Daoy (cell line): ENCODE measurements at places on chromosomes 6 and 20.

DNA sequence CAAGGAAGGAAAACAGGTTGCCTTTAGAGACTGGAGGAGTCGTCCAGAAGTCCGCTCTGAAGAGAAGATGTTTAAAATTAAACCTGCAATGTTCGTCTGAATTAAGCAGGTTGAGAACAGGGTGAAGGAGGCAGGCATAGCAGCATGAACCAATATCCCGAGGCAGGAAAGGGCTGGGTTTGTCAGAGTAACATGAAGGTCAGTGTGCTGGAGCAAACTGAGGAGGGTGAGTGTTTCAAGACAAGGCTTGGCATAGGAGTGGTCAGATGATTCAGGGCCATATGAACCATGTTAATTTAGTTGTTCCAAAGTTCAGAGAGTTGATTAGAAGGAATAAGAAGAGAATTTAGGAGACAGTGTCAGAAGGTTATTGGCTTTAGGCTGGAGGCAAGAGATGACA lies 93.3 kb downstream of the UTRN start:
- no peak for DNase-seq

DNA sequence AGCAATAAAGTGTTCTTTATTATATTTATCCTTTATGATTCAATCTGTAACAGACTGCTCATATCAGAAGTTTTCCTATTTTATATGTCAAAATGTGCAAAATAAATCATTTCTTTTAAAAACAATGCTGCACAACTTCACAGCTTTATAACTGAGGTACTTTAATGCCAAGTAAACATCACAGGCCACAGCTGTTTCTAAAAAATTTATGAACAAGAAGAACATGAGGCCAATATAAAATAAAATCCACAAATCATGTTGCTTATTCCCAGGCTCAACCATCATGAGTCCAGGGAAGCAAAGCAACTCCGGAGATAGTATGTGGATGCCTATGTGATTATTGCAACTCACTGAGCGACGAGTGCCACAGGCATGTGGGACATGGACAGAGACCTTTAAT lies 195.5 kb downstream of the ISM1 start:
- no peak for DNase-seq

GRCh38 chr6:89602166-89602565 lies 36.4 kb downstream of the LYRM2 start:
- DNase-seq: no peak

DNA sequence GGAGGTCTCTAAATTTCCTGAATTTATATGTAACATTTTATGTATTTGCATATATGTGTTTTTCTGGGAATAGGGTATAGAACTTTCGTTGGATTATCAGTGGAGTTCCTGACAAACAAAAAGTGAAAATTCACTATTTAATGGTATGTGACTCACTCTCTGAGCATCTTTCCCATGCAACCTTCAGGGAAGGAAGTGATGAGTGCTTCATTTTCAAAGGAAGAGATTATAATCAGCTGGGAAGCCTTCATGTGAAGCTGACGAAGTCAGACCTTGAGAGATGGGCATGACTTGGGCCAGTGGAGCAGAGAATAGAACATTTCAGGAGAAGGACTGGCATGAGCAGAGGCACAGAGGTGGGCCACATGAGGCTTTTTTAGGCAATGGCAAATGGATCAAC lies 72.7 kb downstream of the FAXC start:
- DNase-seq: peak; percentile 40

DNA sequence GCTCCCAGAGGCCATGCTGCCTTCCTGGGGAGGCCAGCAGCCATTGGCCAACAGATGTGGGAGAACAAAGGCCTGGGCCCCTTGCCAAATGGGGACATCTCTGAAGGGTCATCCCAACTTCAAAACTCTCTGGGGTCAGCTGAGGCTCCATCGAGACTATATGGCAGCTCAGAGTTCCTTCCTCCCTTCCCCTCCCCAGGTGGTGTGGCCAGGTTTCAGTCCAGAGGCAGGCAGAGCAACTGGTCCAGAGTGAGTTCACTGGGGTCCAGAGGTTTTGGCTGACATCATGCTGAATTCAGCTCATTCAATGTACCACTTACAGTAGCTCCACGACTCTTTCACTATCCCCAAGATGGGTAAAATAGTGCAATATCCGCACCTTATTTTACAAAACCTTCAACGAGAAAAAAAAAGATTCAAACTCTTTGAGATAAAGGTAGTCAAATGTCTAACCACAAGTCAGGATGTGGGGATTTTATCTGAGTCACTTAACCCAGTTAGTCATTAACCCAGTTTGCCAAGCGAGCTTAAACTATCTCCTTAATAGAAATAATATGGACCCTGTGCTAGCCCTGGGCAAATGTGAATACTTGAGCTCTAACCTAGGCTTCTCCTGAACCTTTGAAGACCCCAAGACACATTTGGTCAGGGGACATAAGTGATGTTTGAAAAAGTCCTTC lies 108.4 kb upstream of the PLEKHG1 start:
- peak; percentile 86 for DNase-seq

DNA sequence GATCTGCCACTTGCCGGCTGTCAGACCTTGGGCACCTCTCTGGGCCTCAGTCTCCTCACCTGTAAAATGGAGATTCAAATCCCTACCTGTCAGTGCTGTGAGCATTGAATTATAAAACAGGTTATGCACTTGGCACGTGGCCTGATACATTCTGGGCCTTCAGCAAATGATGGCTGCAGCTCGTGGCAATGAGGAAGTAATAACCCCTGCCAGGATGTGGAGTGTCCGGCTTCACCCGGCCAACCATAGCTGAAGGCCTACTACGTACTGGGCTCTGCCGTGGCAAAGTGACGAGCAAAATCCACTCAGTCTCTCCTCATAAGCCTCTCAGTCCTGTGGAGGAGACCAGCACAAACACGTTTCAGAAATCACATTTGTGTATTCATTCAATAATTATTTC lies 10.9 kb upstream of the VSTM2L start:
- DNase-seq: no peak

DNA sequence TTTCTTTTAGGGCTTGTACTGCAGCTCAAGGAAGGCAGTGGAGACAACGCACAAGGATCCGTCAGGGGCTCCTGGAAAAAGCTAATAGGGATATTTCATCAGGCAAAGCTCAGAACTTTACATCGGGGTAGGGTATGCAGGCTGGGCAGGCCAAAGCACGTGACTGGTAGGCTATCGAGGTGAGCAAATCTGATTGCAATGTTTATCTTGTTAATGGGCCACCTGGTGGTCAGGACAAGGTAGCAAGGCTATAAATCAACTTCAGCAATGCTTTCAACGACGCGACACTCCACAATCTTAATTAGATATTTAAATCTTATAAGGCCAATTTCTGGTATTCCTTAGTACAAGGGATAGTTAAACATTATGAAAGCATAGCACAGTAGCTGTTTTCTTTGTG lies 1302.8 kb upstream of the EYS start:
- no peak for DNase-seq

- DNase-seq: peak; percentile 60
Observed at GRCh38 chr6:166553563-166554271, 32.8 kb downstream of the RAMACL start.

DNA sequence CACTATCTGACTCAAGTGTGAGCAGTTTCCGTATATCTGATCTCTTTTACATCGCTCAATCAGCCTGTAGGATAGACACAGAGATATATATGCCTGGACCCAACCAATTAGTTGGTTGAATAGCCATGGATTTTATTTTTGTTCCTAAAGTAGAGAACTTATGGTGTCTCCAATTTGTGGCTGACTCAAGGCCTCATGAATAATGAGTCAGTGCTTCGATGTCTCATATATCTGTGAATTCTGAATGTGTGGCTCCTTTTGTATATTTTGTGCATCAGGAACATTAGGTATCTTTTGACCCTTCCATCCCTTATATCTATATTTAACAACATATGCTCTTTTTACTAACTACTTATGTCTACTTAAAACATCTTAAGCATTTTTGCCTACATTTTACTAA lies 64.5 kb downstream of the OR2B2 start:
- DNase-seq: no peak

DNA sequence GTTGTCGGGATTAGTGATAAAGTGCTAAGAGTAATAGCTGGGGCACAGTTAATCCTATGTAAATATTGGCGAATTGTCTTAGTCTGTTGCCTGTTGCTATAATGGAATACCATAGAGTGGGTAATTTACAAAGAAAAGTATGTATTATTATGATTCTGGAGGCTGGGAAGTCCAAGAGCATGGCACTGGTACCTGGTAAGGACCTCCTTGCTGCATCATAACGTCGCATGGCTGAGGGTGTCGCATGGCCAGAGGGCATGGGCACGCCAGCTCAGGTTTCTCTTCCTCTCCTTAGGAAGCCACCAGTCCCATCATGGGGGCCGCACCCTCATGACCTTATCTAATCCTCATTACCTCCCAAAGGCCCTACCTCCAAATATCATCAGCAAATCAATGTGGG lies 29.7 kb downstream of the IRF4 start:
- DNase-seq: no peak

DNA sequence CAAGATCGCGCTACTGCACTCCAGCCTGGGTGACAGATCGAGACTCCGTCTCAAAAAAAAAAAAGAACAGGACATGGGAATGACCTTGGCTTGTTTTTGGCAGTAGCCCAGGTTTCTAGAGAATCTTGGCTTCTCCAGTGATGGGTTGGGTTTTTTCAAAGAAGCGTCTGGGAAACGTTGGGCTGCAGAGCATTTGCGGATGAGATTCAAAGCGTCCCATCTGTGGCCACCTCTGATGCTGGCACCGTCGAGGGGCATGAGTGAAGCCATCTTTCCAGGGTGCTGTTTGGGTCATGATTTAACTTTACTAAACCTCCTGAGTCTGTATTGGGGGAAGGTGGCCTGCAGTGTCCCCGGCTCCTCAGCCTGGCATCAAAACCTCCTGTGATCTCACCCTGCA lies 43.2 kb upstream of the SRF start:
- no peak for DNase-seq

- no peak for DNase-seq
Observed at GRCh38 chr6:53432318-53433161, 83.8 kb upstream of the ELOVL5 start.

- DNase-seq: no peak
Observed at GRCh38 chr6:16148498-16148897, 19.6 kb downstream of the MYLIP start.

DNA sequence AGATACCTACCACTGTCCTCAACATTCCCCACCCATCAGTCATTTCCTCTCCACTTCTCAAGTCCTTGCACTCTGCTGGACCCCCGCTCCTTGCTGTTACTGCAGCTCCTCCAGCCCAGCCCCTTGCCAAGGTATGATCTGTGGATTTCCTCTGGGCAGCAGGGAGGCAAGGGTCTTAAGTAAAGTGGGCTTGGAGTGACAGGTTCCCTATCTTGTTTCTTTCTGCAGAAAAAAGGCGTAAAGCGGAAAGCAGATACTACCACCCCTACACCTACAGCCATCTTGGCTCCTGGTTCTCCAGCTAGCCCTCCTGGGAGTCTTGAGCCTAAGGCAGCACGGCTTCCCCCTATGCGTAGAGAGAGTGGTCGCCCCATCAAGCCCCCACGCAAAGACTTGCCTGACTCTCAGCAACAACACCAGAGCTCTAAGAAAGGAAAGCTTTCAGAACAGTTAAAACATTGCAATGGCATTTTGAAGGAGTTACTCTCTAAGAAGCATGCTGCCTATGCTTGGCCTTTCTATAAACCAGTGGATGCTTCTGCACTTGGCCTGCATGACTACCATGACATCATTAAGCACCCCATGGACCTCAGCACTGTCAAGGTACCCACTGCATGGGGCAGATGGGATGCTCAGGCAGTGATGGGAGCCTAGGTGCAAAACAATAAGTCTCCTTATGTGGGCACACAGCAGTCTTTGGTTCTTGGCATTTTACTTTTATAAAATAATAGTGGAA lies 8.1 kb downstream of the BRD2 start:
- no peak for DNase-seq

DNA sequence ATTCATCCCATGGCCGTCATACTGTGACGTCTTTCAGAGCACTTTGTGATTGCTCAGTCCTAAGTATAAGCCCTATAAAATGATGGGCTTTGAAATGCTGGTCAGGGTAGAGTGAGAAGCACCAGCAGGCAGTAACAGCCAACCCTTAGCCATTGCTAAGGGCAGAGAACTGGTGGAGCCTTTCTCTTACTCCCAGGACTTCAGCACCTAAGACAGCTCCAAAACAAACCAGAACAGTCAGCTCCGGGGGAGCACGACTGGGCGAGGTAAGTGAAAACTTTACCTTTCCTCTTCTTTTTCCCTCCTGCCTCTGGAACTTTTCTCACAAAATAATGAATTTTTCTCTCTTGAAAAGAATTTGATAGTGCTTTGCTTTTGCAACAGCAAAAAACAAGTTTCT lies at the start of gene VIP:
Gene VIP, plus strand, starts transcription at position 104 of the 400 bp plus-strand sequence. CDS start 1,381 bp downstream, outside the sequence.
- no peak for DNase-seq

- DNase-seq: peak; percentile 54
Observed at GRCh38 chr6:37696841-37697662, 631 bp downstream of the MDGA1 start.

DNA sequence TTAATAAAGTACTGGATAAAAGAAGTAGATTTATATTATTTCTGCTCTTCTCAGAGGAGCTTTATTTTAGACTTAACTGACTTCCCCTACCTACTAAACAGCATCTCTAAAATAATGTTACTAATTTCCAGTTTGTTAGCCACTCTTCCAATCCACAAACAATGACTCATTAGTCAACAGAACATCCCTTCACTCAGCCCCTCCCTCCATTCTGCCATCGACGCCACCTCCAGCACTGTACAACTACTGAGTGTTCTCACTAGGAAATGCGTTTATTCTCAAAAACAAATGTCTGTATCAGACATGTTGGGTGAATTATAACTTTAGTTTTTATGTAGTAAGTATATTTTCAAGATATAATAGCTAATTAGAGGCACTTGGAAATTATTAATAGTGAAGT lies 427.0 kb downstream of the EYS start:
- DNase-seq: no peak

- no peak for DNase-seq
Observed at GRCh38 chr20:41202426-41202825, 65.1 kb downstream of the PLCG1 start.

- peak; percentile 67 for DNase-seq
Observed at GRCh38 chr6:52399511-52400312, 20.4 kb upstream of the EFHC1 start.

GRCh38 chr6:170142559-170142958 lies 148.3 kb downstream of the DLL1 start:
- no peak for DNase-seq

DNA sequence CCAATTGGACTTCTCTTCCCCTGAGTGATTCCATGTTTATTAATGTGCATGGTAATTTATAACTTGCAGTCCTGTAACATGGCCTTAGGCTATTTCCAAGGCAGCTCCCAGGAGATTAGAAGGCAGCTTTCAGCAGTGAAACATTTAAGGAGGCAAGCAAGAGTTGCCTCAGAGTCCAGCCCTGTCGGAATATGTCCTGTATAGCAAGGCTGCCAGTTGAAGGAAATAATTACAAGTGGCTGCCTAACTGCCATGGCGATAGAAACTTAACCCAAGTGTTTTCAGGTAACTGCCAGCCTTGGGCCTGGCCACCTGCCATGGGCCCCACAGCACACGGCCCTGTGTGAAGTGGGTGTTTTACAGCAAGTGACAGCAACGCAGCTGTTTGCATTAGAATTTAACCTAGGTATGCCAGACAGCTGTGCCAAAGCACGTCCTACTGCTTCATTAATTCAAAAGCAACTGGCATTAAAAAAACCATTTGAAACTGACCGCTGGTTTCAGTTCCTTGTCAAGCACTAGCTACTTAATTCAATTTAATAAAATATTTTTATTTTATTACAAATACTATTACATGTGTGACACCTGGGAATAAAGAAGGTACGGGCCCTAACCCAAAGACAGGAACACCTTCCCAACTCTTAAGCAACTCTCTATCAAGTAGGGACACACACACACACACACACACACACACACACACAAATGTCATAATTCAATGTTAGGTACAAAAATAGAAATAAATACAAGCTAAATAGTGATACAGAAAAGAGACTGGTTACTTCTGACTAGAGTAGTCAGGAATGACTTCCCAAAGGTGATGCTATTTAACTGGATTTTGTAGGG lies 151.8 kb upstream of the HEY2 start:
- DNase-seq: no peak
